Adipocyte (in vitro differentiated cells): ENCODE measurements at places on chromosomes 2 and 18.
A peak's percentile ranks its signal among the peaks of the same experiment; 100 is the strongest.

DNA sequence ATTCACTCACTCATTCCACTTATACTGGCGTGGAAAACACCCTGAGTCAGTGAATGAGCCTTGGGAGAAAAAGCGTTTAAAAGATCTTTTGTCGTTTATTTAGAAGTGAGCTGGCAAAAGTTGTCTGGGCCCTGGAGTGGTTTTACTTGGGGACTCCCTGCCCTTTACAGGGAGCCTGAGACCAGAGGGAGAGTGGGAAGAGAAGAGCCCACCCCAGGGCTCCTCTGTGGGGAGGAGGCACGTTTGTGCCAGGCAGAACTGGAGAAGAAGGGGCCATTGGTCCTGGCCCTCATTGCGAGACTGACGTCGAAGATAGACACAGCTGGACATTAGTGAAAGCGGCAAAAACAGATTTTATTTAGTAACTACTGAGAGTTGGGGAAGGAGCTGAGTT, 25.7 kb downstream of the DCDC2C start:
- no peak for DNase-seq

DNA sequence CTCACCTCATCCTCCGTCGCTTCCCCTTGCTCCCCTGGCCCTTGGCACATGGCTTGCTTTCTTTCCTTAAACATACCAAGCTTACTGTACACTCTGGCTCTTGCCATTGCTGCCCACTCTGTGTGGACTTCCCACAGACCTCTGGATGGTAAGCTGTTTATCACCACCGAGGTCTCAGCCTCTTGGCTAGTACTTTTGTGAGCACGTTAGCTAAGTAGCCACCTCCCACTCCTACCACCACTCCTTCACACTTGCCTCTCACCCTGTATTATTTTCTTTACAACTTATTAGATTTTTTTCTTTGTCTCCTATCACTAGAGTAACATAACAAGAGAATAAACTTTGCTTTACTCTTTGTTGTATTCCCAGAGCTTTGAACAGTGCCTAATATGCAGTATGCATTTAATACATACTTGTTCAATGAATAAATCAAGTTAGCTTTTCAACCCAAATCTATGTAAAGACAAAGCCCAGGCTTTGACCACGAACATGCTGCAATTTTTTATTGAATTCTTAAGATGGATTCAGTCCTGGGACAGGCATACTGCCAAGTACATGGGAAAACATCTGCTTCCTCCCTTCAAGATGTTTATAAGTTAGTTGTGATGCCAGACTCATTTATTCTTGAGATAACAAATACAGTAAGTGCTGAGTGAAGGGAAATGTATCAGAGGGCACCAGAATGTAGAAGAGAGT, 25.0 kb upstream of the MSGN1 start:
- peak; percentile 88 for DNase-seq

GRCh38 chr2:11750917-11751316, 4.5 kb downstream of the LPIN1 start:
- no peak for DNase-seq

- DNase-seq: no peak
These were observed 70.7 kb downstream of the TANK start for GRCh38 chr2:161230959-161231358.

DNA sequence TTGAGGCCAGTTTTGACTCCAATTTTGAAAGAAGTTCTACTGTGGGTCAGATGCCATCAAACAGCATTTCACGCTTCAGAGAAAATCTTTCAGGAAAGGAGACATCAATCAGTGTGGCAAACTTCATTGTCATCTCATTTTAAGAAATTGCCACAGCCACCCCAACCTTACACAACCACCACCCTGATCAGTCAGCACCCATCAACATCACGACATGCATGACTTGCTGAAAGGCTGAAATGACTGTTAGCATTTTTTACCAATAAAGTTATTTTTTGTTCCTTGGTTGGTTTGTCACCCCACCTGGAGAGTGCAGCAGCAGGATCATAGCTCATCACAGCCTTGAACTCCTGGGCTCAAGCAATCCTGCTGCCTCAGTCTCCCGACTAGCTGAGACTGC, 10.4 kb downstream of the DNAJC10 start:
- no peak for DNase-seq

GRCh38 chr2:71852141-71852711, 295.4 kb downstream of the CYP26B1 start:
- DNase-seq: no peak

DNA sequence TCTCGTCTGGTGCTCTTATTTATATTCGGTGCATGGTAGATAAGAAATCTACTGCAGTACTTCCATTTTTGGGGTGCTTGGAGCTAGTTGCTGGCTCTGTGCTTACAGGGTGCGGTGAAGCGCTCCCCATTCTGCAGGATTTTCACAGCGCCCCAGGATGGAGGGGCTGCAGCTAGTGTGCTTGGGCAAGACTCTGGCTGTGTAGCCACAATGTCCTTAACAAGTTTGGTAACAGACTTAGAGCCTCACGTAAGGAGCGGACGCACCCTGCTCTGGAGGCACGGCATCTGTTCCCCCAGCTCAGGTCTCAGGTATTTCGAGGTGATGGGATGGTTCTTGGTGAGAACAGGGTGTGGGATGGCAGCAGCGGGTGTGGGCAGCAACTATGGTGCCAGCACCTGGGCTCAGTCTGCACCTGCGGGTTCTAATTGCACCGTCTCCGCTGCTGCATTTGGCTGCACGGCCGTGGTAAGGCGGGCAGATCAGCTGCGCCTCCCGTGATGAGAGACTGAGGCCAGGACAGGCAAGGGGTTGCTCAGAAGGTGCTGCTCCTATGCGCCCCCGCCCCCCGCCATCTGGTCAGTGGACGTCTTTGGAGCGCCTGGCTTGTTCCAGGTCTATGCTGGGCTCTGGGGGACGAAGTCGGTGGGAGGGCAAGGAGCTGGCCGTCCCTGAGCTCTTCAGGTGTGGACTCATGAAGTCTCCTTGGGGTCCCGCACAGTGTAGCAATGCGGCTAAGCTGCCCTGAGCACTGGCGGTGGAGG, 20.1 kb upstream of the ALLC start:
- no peak for DNase-seq

GRCh38 chr18:76121011-76121410, 374.0 kb downstream of the ZNF516 start:
- DNase-seq: no peak

DNA sequence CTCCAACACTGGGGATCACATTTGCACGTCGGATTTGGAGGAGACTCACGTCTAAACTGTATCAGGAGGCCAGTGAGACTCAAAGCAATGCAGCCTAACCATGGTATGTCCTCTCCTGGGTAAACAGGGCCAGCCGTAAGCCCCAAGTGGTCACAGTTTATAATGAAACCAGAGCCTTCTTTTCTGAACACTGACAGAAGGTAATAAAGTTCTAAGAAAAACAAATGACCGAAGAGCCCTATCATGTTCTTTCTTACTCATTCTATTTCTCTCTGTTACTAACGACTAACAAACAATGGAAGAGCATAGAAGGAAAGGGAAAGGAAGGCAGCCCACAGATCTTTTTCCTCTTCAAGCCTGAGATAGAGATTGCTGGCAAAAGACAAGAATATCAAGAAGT, 796.8 kb upstream of the SOX11 start:
- DNase-seq: no peak

DNA sequence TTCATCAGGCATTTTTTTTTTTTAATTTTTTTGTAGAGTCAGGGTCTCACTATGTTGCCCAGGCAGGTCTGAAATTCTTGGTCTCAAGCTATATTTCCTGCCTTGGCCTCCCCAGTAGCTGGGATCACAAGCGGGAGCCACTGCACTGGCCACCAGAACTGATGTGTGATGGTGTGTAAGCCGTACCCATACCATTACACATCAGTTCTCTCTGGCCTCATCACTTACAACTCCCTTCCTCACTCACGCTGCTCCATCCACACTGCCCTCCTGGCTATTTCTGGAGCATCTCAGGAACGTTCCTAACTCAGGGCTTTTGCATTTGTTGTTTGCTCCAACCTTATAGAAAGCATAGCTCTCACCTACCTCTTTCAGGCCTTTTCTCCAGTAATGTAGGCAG, 834.5 kb upstream of the ID2 start:
- no peak for DNase-seq

DNA sequence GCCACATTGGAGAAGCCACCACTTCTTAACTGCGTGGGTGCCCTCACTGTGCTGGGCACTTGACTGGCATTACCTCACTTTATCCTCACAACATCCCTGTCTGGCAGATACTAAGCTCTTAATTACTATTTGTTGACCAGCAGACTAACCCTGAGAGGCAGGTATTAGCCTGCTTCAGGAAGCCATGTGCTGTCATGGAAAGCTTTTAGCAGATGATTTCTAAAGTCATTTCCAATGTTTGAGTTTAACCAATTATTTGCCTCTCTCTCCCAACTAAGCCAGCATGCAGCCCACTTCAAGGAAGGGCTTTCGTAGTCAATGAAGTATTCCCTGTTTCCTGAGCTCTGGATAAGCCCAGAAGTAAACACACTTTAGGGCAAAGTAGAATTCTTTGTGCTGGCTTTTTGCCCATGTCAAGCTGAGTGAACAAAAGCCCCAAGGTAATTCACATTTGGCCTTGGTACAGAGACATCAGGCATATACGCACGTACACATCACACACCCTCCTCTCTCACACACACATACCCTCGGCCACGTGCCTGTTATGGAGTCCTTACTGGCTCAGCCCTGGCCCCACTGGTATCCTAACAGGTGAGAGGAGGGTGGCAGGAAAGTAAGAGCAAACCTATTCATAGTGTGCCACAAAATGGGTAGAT, 108.6 kb downstream of the C1D start:
- DNase-seq: no peak

GRCh38 chr2:29273004-29273684, 157.9 kb downstream of the CLIP4 start:
- no peak for DNase-seq

- peak; percentile 99 for DNase-seq
These were observed 574 bp upstream of the NCL start for GRCh38 chr2:231464576-231465540.

- no peak for DNase-seq
These were observed 10.6 kb downstream of the IL1F10 start for GRCh38 chr2:113078350-113078839.

- no peak for DNase-seq
These were observed 37.2 kb downstream of the SOX11 start for GRCh38 chr2:5729416-5729815.

DNA sequence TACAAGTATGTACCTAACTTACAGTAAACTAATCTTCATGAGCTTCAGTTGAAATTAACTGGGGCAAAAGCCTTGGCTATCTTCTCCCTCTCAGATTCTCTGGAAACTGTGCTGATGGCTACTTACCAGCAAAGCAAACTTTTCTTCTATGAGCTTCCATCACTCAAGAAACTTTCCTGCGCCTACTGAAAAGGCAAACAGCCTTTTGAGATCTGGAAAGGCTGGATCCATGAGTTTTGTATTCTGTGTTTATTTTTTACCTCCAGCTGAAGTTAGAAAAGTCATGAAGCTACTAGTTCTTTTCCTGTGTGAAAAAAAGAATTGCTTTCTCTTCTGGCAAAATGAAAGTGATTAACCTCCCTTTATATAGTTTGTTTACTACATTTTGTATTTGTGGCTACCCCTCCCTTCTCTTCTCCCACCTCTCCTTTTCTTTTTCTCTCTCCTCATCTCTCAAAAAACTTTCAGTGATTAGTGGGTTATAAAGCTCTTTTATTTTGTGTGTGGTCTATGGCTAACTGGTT, 49.2 kb upstream of the RNF152 start:
- DNase-seq: no peak

DNA sequence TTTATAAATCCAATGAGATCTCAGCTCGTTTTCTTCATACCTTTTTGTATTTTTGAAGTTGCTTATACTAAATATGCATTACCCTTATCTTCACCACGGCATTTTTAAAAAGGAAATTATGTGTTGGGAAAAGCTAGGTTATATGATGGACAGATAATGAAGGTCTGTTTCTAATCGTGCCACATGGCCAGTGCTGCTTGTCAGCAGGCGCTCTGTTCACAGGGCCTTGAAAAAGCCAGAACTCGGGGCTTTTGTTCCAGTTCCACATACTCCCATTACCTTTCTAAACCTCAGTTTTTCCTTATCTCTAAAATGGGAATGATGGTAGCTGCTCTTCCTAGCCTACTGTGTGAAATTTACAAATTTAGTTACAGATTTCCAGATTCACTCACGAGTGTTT, 42.0 kb downstream of the EPAS1 start:
- DNase-seq: no peak

DNA sequence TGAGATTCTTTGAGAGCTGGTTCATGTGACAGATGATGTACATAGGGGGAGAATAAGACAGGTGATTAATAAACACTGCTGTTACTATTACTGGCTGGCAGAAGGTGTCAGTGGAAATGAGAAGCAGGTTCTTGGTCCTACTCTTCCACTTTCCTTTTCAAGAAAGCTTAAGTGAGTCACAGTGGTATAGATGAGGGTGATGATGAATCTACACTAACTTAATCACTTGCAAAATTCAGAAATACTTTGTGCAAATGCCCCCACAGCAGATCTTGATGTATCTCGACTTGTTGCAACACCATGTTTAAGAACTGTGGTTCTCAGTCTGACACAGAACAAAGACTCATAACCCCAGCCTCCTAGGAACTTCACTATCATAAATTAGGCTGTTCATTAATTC, 35.9 kb upstream of the MGAT5 start:
- no peak for DNase-seq

GRCh38 chr2:70473101-70473722, 80.4 kb downstream of the TGFA start:
- no peak for DNase-seq

GRCh38 chr2:98654699-98655495, 46.5 kb downstream of the UNC50 start:
- no peak for DNase-seq

DNA sequence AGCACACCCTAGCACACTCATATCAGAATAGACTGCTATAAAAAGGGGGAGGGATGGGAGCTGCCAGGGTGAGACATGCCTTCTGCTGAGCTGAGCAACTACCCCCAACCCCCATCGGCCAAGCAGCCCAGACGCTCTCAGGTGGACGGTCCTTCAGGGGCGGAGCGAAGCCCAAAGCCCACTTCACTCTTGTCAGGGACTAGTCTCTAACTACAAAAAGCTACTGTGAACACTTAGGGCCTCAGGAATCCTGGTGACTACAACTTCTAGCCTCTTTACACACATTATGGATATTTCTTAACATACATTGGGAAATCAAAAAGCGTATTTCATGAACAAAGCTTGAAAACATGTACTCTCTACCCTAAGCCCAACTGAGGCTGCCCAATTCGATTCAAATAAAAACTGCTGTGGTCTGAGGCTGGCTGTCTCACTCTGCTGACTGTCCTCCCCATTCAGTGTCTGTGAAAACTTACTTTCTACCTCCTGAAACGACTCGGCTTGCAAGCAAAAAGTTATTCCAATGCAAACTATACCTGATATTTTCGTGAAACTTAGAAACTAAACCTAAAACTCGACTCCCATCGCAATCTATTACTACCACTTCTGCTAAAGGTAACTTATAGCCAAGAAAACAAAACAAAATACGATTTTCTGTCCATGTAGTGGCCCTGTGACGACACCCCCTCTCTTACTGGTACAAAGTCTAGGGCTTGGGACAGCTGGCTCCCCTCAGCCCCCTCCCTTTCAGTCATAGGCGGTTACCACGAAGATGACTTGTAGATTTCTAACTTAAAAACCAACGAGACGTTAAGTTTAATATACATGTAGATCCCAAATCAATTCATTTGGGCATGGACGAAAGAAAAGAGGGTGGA, 1.2 kb downstream of the SERTAD2 start:
- peak; percentile 87 for DNase-seq
